ENCODE measurements at places on chromosomes 3 and 15.

GRCh38 chr3:143648708-143649107 lies 199.6 kb downstream of the SLC9A9 start:
- no peaks in the 10 kb centered on the region for H3K27me3 ChIP-seq
- no peak for DNase-seq
- peaks cover 27% of the 10 kb centered on the region for H3K36me3 ChIP-seq
- H3K27ac ChIP-seq = no peak overlapping the region

DNA sequence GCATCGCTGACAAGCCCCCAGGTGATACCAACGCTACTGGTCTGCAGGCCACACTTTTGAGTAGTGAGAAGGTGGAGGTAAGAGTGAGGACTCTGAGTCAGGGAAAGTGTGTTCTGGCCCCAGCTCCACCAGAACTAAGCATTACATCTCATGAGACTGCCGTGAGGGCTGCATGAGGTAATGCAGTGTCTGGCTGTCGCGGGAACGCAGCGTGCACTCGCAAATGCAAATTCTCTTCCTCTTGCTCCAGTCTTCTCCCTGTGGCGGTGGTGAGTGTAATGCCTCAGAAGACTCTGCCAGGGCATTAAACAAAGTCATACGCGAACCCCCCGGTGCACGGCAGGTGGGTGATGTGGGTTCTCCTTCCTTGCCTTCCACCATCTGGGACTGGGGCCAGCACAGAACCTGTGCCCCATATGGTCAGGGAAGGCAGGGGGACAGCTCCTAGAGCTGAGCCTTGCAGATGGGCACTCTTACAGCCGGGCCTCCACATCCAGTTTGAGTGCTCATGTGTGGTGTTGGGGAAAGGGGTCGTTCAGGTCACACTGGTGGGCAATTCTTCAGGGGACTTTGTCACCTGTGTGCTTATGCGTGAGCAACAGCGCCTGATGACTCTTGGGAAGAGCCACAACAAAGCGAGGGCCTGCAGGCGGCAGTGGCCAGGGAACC lies 175.8 kb downstream of the XXYLT1 start:
- H3K27me3 ChIP-seq = no peaks in the 10 kb centered on the region
- no peak for DNase-seq
- no peaks in the 10 kb centered on the region for H3K4me1 ChIP-seq
- no peaks in the 10 kb centered on the region for H3K36me3 ChIP-seq
- no peak overlapping the region for H3K27ac ChIP-seq

DNA sequence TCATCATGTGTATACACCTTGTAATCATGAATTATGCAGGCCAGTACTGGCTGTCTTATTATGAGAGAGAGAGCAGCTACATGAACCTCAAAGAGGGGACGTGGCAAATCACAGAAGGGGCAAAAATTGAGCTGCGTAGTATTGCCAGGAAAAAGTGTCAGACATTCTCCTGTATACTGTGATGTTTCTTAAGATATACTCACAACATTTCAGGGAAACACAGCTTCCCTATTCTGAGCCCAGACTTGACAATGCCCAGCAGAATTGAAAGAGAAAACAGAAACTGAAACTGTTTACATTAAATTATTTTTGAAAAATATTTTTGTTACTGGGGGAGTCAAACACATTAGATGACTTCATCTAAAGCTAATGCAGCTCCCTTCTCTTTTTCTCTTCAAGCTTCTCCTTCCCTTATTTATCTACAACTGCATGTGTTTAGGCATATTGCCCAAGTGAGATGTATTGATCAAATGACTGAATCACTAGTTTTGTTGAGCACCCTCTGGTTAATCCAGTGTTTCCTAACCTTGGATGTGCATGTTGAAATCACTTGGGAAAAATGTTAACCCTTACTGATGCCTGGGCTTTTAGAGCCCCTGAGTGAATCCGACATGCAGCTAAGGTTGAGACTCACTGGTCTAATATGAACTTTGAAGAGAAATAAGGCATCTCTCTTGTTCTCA lies 39.5 kb downstream of the CADPS start:
- no peak overlapping the region for H3K4me3 ChIP-seq
- H3K27ac ChIP-seq = no peak overlapping the region
- no peaks in the 10 kb centered on the region for H3K4me1 ChIP-seq

GRCh38 chr3:12541625-12542024 lies 3.7 kb downstream of the MKRN2OS start:
- H3K4me3 ChIP-seq = no peak overlapping the region
- no peaks in the 10 kb centered on the region for H3K4me1 ChIP-seq
- H3K36me3 ChIP-seq = no peaks in the 10 kb centered on the region
- no peak for DNase-seq
- no peaks in the 10 kb centered on the region for H3K27me3 ChIP-seq

DNA sequence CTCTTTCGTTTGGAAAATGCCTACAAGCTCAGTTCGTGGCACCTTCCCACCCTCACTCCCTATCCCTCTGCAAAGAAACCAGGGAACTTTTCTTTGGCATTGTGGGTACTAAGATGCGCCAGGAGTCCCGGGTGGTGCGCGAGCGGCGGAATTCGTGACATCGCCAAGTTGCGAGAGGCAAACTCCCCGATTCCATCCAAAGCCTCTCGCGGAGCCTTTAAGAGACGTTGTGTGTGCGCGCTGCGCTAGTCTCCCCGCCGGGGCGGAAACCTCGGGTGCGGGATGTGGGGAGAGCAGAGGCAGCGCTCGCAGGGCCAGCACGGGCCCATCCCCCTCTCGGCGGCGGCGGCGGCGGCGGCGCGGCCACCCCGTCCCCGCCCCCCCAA lies 443 bp upstream of the NR2F2 start:
- H3K27ac ChIP-seq = peak overlapping the region; percentile 93
- H3K36me3 ChIP-seq = no peaks in the 10 kb centered on the region
- H3K4me3 ChIP-seq = peak overlapping the region; percentile 73
- H3K27me3 ChIP-seq = peaks cover 78% of the 10 kb centered on the region
- DNase-seq = no peak

DNA sequence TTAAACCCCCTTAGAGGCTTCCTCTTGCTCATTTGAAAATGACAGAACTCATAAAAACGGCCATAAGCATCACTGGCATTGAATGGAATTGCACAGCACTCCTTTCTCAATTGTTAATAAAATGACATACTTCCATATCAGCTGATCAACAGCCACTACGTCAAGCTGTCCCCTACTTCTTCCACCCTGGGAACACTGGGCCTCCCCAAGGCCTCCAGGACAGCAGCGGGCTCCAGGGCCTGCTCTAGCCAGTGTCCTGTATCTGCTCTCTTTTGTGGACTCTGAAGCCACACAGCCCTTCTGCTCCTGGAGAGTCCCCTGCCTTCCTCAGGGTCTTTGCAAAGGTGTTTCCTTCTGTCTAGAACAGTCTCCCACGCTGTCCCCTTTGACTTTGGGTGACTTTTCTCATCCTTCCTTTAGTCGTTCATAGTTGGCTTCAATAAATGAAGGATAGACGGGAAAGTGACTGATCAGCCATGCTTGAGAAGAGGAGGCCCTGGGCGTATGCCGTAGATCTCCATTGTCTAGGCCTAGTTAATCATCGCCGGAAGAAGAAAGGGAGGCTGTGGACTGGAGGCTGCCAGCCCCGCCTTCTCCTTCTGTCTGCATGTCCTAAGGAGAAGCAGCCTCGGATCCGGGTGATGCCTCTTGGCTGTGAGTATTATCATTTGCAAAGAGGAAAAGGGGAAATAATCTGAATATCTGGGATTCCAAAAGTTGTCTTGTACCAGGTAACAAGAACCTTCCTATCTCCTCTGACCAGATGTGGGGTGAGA lies 4.7 kb upstream of the THSD4 start:
- H3K4me3 ChIP-seq = no peak overlapping the region
- H3K4me1 ChIP-seq = no peaks in the 10 kb centered on the region
- H3K27me3 ChIP-seq = no peaks in the 10 kb centered on the region
- no peaks in the 10 kb centered on the region for H3K36me3 ChIP-seq

- no peak for DNase-seq
- H3K27ac ChIP-seq = no peak overlapping the region
- H3K36me3 ChIP-seq = no peaks in the 10 kb centered on the region
- H3K4me1 ChIP-seq = no peaks in the 10 kb centered on the region
- H3K27me3 ChIP-seq = no peaks in the 10 kb centered on the region
- no peak overlapping the region for H3K4me3 ChIP-seq
Measured at GRCh38 chr15:83225449-83225848, 17.8 kb upstream of the HDGFL3 start.

DNA sequence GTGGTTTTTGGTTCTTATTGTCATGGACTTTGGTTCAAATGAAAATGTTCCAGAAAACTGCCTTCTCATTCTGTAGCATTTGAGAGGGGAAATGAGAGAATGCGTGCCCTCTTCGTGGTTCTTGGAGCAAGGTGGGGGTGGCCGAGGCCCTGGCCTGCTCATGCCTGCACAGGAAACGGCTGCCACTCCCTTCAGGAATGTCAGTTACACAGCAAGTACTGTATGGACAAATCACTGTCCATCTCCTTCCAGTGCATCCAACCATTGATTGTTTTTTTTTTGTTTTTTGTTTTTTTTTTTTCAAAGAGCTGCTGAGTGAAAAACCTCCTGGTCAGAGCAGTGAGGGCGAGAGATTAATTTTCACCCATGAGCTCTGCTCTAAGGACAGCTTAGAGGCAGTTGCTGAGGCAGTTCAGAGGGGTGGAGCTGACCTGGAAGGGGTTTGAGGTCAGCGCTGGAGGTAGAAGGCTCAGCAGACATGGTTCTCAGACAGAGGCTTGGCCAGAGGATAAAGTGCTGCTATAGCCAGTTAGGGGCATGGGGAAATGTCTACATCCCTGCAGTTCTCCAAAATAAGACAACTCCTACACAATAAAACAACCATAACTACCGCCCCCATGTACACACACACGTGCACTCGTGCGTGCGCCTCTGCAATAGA lies 20.2 kb upstream of the KIF23 start:
- H3K27me3 ChIP-seq = no peaks in the 10 kb centered on the region
- H3K4me3 ChIP-seq = no peak overlapping the region
- H3K4me1 ChIP-seq = no peaks in the 10 kb centered on the region
- H3K27ac ChIP-seq = no peak overlapping the region
- no peaks in the 10 kb centered on the region for H3K36me3 ChIP-seq
- DNase-seq = no peak

DNA sequence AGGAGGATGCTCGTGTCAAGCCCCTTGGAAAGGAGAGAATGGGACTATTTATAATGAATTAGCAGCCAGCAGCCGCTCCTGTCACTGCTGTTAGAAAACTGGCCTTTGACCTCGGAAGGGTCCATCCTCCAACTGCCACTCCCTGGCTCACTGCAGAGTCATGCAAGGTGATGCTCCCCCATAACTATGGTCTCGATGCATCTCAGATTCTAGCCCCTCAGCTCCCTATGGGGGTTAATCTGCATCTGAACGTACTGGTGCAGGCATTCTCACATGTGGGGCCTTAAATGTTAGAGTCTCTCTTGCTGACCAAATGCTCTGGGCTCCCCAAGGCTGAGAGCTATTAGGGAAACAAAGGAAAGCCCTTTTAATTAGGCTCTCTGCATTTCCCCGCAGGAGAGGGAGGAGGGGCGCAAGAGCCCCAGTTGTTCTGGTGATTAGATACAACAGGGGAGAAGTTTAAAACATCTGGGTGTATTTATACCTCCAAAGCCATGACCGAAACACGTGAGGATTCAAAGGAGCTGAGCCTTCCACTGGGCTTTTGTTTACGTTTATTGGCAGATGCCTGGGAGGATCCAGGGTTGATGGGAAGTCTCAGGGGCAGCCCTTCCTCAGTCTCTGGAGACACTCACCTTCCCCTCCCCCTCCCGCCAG lies 182.5 kb downstream of the OPA1 start:
- H3K36me3 ChIP-seq = no peaks in the 10 kb centered on the region
- H3K27ac ChIP-seq = no peak overlapping the region
- H3K4me1 ChIP-seq = peaks cover 4% of the 10 kb centered on the region
- no peak overlapping the region for H3K4me3 ChIP-seq

- no peaks in the 10 kb centered on the region for H3K27me3 ChIP-seq
- no peaks in the 10 kb centered on the region for H3K4me1 ChIP-seq
- no peak for DNase-seq
- no peak overlapping the region for H3K27ac ChIP-seq
- no peak overlapping the region for H3K4me3 ChIP-seq
- H3K36me3 ChIP-seq = no peaks in the 10 kb centered on the region
Measured at GRCh38 chr15:60831540-60831939, 352.6 kb upstream of the ICE2 start.

- H3K4me1 ChIP-seq = no peaks in the 10 kb centered on the region
- H3K4me3 ChIP-seq = no peak overlapping the region
- no peaks in the 10 kb centered on the region for H3K27me3 ChIP-seq
- no peak for DNase-seq
- no peak overlapping the region for H3K27ac ChIP-seq
Measured at GRCh38 chr3:15160662-15161061, 45.4 kb upstream of the CAPN7 start.

GRCh38 chr3:138440596-138440995 lies 6.2 kb downstream of the ESYT3 start:
- H3K27me3 ChIP-seq = peaks cover 1% of the 10 kb centered on the region
- no peaks in the 10 kb centered on the region for H3K36me3 ChIP-seq
- no peak for DNase-seq
- no peak overlapping the region for H3K4me3 ChIP-seq

DNA sequence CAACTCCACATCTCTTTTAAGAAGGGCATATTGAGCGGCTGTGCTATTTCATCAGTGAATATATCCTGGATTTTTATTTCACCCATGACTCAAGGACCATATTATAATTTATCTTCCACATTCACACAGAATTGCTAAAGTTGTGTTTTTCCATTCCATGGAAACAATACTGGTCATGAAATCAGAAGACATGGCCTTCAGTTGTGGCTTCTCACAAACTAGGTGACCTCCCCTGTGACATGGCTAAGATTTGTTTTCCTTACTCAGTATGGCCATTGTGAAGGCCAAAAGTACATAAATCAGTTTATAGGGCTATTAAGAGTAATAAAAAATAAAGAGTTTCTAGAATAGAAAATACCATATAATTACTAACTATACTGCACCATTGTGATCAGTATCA lies 415.6 kb downstream of the OXSM start:
- no peaks in the 10 kb centered on the region for H3K27me3 ChIP-seq
- no peaks in the 10 kb centered on the region for H3K4me1 ChIP-seq
- H3K4me3 ChIP-seq = no peak overlapping the region
- no peak overlapping the region for H3K27ac ChIP-seq
- DNase-seq = no peak
- no peaks in the 10 kb centered on the region for H3K36me3 ChIP-seq

GRCh38 chr15:68658641-68659358 lies 80.0 kb downstream of the CORO2B start:
- no peak overlapping the region for H3K27ac ChIP-seq
- DNase-seq = no peak
- H3K4me3 ChIP-seq = no peak overlapping the region
- no peaks in the 10 kb centered on the region for H3K36me3 ChIP-seq
- H3K27me3 ChIP-seq = no peaks in the 10 kb centered on the region

- H3K4me3 ChIP-seq = peak within 1 kb of the TSS; percentile 69
- H3K36me3 ChIP-seq = no peaks in the 10 kb centered on the region
Measured at GRCh38 chr3:53493963-53494791, at the start of gene CACNA1D. Gene CACNA1D, plus strand, starts transcription at chr3:53494611. Its CDS starts 556 bp downstream, at chr3:53495167.

GRCh38 chr15:28895566-28895965 lies 9.8 kb downstream of the APBA2 start:
- H3K36me3 ChIP-seq = no peaks in the 10 kb centered on the region
- no peaks in the 10 kb centered on the region for H3K4me1 ChIP-seq
- DNase-seq = no peak
- H3K27me3 ChIP-seq = no peaks in the 10 kb centered on the region

DNA sequence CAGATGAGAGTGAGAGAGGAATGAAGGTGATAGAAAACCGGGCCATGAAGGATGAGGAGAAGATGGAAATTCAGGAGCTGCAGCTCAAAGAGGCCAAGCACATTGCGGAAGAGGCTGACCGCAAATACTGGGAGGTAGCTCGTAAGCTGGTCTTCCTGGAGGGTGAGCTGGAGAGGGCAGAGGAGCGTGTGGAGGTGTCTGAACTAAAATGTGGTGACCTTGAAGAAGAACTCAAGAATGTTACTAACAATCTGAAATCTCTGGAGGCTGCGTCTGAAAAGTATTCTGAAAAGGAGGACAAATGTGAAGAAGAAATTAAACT lies 88.9 kb downstream of the EOMES start:
- H3K4me3 ChIP-seq = peak overlapping the region; percentile 77
- no peaks in the 10 kb centered on the region for H3K36me3 ChIP-seq
- no peaks in the 10 kb centered on the region for H3K4me1 ChIP-seq
